Stimulated activated CD8-positive, alpha-beta memory T cell treated with anti-CD3 and anti-CD28 coated beads, Interleukin-4, amount 100 ng/mL, for 4 hours (primary cell): ENCODE measurements at places on chromosomes 2 and 18.

DNA sequence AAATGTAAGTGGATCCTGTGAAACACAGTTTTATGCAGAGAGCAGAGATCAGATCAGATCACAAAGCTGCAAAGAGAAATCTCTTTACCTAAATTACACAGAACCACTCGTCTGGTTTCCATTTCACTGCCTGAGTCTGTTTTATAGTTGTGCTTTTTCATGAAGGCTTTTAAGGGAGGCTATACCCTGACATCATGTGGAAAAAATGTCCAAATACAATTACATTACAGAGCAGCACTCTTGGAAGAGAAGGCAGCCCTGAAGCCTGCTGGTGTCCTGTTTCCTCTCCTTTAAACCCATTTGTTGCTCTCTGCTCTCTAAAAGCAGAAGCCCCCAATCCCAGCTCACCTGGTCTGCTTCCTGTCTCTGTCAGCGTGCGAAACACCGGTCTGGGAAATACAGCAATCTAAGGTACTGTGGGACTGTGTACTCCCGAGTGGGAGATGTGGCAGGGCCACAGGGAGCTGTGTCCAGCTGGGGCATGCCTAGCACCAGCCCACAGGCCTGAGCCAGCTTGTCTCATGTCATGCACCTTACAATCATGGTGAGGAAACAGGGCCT lies 24.8 kb upstream of the ZFP36L2 start:
- DNase-seq = no peak

- DNase-seq = no peak
These were observed 31.8 kb upstream of the MEX3C start for GRCh38 chr18:51229328-51229727.

DNA sequence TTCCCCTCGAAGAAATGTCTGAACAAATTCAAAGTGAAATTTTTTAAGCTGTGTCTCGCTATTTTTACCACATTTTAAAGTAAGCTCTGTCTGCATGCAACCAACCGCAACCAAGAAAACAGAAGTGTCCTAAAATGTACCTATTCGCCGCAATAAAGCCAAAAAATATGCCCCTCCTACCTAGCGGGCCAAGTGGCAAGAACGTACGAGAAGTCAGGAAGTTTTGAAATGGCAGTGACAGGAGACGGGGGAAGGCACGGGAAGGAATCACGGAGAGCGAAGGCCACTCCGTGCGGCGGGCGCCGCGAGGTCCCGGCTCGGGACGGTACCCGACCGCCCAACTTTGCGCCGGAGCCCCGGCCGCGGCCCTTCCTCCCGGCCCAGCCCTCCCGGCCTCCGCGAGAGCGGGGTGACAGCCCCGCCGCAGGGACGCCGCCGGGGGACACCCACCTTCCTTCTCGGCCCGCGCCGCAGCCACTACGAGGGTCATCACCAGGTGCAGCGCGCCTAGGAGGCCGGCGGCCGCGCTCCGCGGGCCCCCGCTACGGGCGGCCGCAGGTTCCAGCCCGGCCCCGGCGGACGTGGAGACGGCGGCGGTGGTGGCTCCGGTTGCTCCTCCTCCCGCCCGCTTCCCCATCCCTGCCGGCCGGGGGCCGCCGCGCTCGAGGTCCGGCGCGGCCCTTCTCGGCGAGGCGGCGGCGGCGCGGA lies 568 bp downstream of the TMEM131 start:
- DNase-seq = peak; percentile 15

DNA sequence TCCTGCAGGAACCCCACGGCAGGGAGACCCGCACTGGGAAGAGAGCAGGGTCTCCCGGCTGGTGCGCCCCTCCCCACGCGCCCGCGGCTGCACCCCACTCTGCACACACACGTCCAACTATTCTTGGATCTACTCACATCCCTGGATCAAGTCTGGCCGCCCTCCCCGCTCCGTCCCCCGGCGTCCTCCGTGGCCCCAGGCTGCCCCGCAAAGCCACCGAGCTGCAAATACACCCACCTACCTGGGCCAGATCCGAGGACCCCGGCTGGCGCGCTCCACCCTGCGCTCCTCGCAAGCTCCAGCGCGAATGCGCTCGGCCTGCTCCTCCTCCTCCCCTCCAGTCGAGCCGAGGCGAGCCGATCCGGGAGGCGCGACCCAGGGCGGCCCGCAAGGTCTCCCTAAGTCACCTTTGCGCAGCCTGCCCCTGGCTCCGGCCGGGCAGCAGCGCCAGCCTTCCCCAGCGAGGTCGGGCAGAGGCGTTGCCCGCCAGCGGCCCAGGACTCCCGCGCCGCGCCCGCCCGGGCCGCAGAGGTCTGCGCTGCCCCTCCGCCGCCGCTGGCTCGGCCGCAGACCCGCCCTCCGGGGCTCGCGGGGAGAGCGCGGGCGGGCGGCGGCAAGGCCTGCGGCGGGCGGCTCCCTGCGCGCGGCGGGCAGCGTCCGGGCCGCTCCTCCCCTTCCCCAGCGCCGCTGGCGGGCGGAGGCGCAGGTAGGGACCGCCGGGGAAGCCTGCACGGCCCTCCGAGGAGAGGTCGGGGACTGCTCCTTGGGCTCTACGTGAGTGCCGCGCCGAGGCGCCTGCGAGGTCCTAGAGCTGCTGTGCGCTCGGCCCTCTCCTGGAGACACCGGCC lies 126.0 kb downstream of the OSBPL1A start:
- no peak for DNase-seq

DNA sequence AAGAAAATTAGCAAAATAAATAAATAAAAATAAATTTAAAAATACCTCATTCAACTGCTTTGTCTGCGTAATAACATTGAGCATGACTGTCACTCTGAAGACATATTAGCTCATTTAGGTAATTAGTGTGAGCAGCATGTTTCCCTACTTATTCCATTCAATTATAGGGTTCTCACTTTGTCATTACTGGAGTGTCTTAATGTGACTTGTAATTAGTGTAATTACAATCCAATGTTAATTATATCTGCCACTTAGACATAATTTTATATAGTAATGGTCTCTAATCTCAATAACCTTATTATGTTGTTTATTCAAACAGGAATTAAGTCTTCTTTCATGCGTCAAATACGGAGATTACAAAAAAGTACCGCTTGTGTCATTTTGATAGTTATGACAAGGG lies 893.9 kb upstream of the ACVR2A start:
- no peak for DNase-seq

GRCh38 chr2:75522543-75523312 lies 38.0 kb downstream of the EVA1A start:
- no peak for DNase-seq

DNA sequence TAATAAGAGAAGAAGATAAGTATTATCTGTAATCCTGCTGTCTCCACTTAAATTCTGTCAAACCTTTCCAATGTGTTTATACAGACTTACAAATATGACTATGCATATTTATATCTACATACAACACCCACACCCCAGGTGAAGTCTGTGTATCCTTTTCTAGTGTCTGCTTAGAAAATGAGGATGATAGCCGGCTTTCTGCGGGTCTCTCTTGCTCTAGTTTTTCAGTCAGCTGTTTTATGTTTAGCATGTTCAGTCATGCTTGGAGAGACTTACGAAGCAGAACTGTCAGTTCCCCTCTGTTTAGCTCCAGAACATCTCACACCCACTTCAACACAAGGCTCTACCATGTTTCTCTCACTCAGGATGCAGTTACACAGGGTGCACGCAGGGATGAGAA lies 137.3 kb upstream of the NFATC1 start:
- no peak for DNase-seq

GRCh38 chr18:9468998-9469397 lies 6.3 kb upstream of the RALBP1 start:
- no peak for DNase-seq

GRCh38 chr2:176178757-176179295 lies 9.6 kb upstream of the HOXD1 start:
- no peak for DNase-seq

DNA sequence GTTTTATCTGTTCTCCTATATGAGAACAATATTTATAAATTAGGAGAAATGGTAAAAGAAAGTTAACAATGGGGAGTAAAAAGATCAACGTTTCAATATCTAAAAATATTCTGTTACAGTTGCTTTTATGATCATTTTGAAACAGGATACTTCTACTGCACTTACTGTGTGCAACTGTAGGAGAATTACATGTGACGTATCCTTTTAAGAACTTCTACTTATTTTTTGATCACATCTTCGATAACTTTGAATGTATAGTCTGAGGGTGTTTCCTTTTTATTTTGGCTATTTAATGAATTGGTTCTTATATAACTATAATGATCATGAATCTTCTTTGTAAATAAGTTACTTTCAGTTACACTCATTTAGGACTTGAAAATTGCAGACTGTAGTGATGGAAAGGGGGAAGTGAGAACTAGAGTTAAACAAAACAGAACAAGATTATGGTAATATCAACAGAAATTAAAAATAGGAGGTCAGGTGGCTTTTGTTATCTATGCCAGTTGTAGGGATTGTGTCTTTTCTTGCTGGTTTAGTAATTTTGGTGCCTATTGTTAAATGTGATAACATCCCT lies 109.9 kb downstream of the MSTN start:
- DNase-seq = no peak

DNA sequence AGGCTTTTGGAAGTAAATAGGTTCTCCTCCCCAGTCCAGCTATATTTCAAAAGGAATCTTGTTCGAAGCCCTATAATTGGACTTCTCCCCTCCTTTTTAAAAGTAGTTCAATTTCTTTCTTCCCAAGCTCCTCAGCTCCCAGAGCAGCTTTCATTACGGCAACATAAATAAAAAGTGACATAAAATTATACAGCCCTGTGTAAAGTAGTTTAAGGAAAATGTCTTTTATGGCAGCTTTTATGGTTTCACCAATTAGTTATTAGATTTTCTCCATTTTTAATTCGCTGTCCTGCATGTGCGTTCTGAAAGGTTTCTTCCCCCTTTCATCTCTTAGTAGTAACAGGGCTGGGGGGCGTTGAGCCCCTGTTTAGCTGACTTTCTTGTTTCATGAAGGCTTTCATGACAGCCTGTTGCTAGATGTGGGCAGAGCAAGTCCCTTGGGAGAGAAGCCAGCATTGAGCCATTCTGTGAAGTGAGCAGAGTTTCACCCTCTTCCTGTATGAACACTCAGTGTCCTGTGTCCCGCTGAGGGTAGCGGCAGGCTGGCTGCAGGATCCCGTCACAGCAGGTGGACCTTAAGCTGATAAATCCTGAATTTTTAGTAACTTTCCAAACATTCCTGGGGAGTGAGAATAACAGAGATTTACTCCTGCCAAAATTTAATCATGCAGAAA lies 229.7 kb upstream of the SPRED2 start:
- no peak for DNase-seq

GRCh38 chr2:128541448-128541847 lies 222.8 kb upstream of the HS6ST1 start:
- DNase-seq = no peak

DNA sequence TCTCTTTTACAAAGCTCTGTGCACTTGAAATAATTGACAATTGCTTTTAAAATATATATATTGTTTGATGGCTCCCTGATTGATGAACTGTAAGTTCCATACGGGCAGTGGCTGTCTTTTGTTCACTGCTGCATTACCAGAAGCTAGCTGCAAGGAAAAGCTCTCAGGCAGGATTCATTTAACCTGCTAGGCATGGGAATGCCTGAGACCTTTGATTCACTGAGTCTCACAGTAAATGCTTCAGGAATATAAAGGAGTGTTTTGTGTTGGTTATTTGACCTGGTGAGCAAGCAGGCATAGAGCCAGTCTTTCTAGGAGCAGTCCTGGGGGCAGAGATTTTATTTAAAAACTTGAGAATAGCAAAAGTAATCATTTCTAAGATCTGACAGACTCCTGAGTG lies 193.2 kb upstream of the ITGA4 start:
- no peak for DNase-seq
